Stimulated activated CD8-positive, alpha-beta memory T cell treated with anti-CD3 and anti-CD28 coated beads, Interleukin-7, amount 100 ng/mL, for 1 hour (primary cell): ENCODE measurements at places on chromosomes 13 and 19.
A peak's percentile ranks its signal among the peaks of the same experiment; 100 is the strongest.

DNA sequence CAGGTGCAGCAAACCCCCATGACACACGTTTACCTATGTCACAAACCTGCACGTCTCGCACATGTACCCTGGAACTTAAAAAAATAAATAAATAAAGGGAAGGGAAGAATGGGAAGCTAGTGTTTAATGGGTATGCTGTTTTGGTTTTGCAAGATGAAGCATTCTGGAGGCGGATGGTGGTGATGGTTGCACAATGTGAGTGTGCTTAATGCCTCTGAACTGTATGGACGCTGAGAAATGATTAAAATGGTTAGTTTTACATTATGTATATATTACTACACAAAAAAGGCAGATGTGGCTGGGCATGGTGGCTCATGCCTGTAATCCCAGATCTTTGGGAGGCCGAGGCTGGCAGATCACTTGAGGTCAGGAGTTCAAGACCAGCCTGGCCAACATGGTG lies 17.8 kb downstream of the NFILZ start:
- no peak for DNase-seq

DNA sequence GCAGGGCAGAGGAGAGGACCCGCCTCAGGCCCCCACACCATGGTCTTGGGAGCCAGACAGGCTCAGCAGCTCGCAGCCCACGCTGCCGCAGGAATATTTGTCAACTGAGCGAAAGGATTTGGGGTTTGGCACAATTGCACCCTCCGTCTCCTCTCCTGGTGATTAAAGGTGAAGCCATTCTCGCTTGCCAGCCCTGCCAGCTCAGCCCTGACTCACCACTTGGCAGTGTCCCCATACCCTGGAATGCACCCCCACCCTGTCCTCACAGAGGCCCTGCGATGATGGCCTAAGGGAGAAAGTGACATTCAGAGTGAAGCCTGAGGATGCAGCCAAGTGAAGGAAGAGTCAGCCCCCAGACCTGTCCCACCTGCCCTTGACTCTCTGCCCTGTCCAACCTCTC lies 18.8 kb downstream of the CYTH2 start:
- no peak for DNase-seq

DNA sequence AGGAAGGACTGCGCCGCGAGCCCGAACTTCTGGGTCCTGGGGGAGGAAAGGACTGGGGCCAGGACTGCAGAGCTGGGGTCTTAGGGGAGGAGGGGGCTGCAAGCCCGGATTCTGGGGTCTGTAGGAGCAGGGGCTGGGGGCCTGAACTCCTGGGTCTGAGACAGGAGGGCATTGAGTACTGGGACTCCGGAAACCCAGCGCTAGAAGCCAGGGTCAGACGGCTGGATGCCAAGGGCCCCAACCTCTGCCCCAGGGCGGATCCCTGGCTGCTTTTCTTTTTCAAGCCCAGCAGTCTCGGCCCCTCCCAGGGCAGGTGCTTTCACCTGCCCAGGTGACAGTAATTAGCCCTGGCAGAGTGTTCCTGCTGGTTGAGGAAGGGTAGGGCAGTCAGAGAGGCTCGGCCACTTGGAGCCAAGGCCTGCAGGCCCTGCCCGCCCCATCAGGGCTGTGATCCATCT lies 2.3 kb downstream of the MYH14 start:
- DNase-seq = no peak

GRCh38 chr19:53977991-53978731 lies 13.3 kb upstream of the CACNG6 start:
- DNase-seq = no peak

GRCh38 chr13:110458594-110459365 lies 102.7 kb downstream of the RAB20 start:
- no peak for DNase-seq

DNA sequence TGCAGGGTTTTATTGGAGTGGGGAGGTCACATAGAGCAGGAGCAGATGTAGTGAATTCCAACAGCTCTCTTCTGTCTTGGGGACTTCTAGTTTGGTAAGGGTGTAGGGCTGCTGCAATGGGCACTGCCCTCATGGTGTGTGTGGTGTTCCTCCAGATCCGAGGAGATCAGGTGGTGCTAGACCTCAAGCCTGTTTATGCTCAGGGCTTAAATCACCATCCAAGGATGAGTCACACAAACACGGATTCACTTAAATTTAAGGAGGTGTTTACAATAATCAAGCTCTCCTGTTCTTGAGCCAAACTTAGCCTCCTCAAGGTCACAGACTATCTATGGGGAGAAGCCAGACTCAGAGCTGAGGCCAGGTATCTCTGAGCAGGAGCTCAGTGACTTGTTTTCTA lies 23.0 kb downstream of the HS6ST3 start:
- no peak for DNase-seq

GRCh38 chr13:94112227-94112626 lies 367.3 kb downstream of the DCT start:
- DNase-seq = no peak

DNA sequence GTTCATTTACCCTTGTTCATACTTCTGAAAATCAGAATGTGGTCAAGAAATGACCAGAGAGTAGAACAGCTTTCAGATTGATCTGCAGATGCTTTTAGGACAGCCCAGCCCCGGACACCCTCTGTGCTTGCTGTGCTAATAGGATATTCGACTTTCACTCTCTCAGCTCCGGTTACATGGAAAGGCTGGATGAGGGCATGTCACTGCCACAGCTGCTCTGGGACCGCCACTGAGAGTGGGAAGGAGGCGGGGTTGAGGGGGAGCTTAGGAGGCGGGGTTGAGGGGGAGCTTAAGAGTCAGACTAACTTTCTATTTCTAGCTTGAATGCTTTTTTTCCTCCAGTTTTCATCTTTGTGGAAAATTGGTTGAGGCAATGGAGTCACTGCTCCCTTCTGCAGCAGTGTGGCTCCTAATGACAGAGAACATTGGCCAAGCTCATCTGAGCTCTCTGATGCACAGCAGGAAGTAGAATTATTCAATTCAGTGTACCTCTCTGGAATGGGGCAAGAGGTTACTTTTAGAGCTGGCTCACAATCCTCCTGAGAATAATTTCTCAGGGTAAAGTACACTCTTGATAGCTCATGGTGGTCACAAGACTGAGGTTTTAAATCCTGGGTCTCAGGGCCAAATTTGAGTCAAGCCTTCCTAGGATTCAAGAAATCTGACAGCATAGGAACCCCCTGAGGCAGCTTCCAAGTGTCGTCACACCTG lies 74.6 kb upstream of the NPAS1 start:
- no peak for DNase-seq

DNA sequence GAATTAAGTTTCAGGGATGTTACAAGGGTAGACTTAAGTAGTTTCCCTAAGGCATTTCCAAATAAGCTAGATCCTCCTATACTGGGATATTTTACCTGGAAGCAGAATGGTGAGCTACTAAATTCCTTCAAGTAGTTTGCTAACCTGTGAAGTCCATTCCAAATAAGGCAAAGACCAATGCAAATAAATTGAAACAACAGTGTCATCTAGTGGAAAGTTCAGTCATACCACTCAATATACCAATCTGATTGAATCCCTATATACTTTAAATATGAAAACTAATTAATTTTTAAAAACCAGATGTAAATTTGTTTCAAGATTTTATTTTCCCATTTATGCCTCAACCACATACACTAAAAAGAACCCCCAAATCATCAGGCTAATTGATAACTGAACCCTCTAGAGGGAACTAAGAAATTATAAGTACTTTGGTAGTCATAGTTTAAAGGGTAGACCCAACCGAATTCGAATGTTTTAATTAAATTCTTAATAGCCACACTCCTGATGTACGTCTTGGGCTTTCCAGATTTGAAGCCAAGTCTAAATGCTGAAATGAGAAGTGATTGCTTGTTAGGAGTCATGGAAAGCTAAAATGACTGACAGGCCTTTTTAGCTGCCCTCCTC lies 223.7 kb downstream of the TBC1D4 start:
- no peak for DNase-seq

GRCh38 chr13:105972811-105973590 lies 562.5 kb downstream of the EFNB2 start:
- DNase-seq = no peak

GRCh38 chr19:51552996-51553725 lies 17.9 kb upstream of the ZNF175 start:
- DNase-seq = no peak

DNA sequence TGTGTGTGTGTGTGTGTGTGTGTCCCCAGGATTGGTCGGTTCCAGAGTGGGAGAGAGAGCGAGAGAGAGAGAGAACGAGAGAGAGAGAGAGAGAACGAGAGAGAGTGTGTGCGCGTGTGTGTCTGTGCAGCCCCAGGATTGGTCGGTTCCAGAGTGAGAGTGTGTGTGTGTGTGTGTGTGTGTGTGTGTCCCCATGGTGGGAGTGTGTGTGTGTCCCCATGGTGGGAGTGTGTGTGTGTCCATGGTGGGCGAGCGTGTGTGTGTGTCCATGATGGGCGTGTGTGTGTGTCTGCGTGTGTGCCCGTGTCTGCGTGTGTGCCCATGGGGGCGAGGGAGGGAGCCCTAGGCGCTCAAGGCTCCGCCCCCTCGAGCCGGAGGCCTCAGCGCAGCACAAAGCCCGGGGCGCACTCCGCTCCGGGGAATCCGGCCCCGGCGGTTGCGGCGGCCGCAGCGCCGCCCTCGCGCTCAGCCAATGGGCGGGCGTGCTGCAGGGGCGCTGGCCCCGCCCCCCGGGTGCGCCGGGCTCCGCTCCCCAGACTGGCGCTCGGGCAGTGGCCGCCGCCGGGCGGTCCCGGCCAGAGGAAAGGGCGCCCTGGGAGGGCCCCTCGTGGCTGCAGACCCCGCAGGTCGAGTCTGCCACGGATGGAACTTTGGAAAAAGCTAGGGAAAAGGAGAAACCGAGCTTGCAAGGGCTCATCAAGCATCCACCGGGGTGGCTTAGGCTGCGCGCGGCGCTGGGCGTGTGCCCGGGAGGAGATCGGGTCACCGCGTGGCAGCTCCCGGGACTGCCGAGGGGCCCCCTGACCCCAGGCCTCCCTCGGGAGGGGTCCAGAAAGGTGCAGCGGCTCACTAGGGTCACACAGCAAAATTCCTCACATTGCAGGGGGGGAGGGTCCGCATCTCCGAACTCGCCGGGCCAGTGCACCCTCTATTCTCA lies 96.2 kb downstream of the INSR start:
- peak; percentile 81 for DNase-seq

- no peak for DNase-seq
Observed at GRCh38 chr13:41203810-41204209, 9.4 kb upstream of the KBTBD7 start.

- no peak for DNase-seq
Observed at GRCh38 chr13:46516599-46517338, 36.2 kb upstream of the LRCH1 start.

DNA sequence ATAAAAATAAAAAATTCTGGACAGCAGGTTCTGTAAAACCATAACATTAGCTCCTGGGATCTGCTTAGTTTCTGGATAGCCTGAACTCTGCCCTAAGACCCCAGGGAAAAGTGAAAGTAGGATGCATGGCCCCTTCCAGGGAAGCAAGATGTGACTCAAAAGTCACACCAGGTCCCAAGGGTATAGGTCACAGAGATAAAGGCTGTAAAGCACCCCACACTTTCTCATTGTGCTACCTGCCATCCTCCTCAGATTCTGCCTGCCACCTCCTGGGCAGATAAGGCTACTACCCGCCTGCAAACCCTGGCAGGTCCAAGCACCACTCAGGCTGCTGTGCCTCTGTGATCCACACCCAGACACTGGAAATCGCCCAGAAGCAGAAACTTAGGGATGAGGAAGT lies 20.6 kb downstream of the FFAR2 start:
- DNase-seq = peak; percentile 17

- no peak for DNase-seq
Observed at GRCh38 chr19:3968556-3969434, 2.1 kb downstream of the DAPK3 start.

- DNase-seq = no peak
Observed at GRCh38 chr13:26943748-26944147, 183.2 kb upstream of the GPR12 start.

- no peak for DNase-seq
Observed at GRCh38 chr13:27283906-27284493, 13.4 kb downstream of the RASL11A start.

GRCh38 chr13:49238621-49239020 lies 9.1 kb upstream of the CDADC1 start:
- no peak for DNase-seq

GRCh38 chr13:37011002-37011401 lies 10.4 kb downstream of the EXOSC8 start:
- DNase-seq = no peak

DNA sequence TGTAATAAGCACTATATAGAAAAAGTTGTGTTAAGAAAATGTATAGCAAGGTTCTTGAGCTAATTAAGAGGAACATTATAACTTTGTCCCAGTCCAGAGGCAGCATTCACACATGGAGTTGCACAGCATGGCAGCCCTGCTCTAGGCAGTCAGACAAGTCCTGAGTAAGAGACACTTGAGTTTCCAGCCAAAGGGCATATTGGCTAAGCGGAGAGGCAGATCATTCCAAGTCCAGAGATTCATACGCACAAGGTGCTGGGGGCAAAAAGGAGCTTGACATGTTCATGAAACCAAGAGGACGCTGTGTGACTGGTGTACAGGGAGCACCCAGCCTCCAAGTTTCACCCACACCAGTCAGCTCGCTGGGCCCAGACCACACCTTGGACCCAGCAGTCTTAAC lies 232.6 kb upstream of the IPO5 start:
- DNase-seq = no peak

DNA sequence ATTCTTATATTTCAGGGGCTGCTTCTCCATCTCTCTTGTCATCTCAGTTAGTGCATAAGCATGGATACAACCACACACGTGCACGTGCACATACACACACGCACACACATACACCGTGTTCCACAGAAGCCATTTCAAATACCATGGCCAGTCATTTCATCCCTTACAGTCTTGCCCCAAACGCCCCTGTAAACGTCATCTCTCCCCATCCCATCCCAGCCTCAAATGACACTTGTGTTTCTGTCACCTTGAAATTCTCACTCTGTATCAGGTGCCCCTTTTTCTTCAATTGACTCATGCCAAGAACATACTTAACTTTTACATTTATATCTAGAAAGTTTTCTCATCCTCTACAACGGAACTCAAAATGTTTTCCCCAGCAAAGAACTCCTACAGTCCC lies 220.5 kb downstream of the IRS2 start:
- DNase-seq = no peak
